Activated CD4-positive, CD25-positive, alpha-beta regulatory T cell treated with anti-CD3 and anti-CD28 coated beads, Interleukin-2, amount 50 U/mL, for 72 hours (primary cell): ENCODE measurements at places on chromosomes 7 and 10.

DNA sequence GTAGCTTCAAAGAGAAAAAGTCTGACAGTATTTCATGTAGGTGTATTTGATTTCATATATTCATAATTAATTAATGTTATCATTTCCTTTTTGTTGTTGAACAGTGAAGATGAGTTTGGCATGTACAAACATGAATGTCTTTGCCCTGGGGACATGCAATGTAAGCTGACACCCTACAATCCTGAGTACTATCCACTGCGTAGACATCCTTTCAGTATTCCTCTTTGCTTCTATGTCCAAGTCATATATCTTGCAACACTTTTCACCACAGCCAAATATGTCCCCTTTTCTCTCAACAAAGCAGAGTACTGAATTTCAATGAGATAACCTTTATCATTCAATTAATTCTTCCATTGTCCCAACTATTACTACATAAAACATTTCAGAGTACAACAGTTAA lies 93.6 kb downstream of the GPR37 start:
- DNase-seq = no peak

- DNase-seq = peak; percentile 58
These were observed 113.9 kb downstream of the ABLIM1 start for GRCh38 chr10:114544045-114544659.

DNA sequence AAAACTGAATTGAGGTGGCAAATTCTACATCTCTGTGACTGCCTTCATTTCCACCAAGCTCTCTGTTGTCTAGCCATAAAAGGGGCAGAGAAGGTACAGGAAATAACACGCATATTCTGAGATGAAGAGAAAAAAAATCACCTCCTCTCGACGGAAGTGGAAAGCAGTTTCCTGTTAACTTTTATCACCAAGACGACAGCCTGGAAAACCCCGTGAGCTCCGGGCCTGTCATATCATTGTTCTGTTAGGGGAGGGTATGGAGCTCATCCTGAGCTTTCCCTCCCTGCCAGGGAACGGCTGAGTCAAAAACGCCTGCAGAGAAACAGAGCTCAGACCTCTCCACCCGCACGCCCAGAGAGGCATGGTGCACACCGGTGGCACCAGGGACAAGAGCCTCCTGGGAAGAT lies 200.3 kb downstream of the PRPF18 start:
- peak; percentile 54 for DNase-seq

GRCh38 chr7:115229401-115230105 lies 307.7 kb downstream of the MDFIC start:
- DNase-seq = no peak

DNA sequence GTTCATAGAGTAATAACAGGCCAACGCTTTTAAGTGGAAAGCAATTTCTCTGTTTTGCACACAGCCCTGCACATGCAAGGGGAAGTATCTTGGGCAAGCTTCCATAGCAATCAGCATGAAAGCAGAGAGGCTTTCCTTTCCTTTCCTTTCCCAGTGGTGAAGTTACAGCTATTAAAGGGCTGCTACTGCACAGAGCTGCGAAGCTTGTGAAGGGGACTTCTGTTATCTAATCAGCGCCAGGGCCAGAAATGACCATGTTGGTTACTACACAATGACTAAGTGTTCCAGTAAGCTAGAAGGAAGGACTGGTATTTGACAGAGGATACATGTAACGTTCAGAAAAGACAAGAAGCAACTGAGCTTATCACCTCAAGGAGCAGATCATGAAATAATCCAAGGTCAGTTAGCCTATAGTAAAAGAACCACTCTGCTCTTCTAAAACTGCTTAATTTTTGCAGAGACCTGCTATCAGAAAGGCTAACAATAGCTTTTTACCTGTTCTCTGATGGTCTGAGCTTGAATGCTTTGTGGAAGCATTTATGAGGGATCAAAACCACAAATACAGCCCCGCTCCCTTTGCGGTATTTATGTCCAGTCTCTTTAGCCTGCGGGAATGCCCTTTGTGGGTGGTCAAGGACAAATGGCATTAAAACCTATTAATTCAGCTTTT lies 45.9 kb downstream of the SGMS1 start:
- DNase-seq = no peak
